ENCODE measurements at places on chromosomes 1 and 21.

DNA sequence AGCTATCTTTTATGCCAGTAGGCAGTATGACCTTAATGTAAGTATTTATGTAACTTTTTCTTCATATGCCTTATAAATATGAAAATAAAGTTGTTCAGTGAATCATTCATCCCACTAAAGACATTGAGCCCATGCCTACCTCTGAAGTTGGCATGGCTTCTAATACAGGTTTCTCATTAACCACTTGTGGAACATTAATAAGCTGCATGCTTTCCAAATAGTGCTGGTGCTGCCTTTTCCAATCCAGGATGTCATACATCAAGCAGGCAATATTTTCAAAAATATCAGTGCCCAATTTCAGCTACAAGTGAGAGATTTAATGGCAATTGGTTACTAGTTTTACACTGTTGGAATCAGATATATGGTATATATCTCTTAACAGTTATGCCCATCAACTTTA is 92.0 kb downstream of the SPAG17 start:
- DNase-seq, result no peak

GRCh38 chr21:30689822-30690221 is 28.8 kb downstream of the KRTAP21-3 start:
- DNase-seq, result no peak

DNA sequence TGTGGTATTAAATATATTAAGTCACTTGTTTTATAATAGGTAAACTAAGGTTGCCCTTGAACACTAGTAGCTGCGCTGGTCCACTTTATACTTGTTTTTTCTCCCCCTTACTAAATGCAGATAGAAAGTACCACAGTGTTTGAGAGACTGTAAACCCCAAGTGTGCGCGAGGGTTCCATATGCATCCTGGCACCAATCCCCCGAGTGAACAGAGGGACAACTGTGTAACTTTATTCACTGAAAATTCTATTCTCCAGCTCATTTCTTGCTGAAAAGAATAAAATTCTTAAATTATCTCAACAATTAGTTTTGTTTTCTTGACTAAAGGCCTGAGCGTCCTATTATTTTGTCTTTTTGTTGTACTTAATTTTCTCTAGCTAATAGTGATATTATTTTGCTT is 1.9 kb downstream of the RSRP1 start:
- no peak for DNase-seq

DNA sequence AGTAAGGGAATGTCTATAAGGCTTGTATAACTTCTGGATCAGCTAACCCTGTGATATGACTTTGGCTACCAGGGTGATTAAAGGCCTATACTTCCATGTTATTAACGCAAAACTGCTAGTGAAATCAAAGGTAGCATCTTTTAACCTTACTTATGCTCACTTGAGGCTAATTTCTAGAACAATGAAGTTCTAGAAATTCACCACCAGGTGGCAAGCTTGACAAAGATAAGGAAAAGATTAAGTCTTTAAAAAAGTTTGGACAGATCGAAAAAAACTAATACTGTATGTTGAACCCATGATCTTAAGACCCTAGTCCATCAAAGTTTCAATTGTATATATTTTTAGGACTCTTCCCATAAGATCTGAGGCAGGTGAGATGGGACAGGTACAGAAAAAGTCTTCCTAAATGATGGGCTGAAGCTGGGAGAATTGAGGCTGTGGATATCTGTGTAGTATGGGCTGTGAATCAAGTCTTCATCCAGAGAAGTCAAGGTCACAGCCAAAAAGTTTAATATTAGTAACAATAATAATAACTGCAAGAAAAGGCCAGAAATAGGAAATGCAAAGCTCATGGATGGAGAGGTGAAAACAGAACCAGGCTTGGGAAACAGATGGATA is 18.8 kb downstream of the KYAT3 start:
- DNase-seq, result no peak

- no peak for DNase-seq
Measured at GRCh38 chr1:183593356-183593755, 3.1 kb upstream of the NCF2 start.

- no peak for DNase-seq
Measured at GRCh38 chr1:241557551-241558193, 25.5 kb downstream of the KMO start.

GRCh38 chr21:31186916-31187315 is 148.6 kb upstream of the KRTAP19-8 start:
- DNase-seq, result no peak

DNA sequence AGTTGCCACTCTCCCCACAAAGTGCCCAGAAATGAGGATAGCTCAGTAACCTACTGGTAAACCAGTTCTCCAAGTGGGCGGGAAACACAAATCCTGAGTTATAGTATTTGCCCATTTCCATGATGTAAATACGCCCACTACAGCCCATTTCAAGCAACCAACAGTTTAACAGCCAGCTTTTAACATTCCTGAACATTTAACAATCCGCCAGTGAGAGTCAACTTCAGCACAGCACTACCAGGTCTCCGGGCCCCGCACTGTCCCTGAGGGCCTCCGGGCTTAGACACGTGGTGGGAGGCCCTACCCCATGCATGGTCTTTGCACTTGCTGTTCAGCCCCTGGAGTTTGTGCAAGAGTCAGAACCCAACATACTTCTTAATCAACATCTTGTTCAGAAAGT is 132.0 kb upstream of the CTTNBP2NL start:
- no peak for DNase-seq

Measured in stimulated activated CD8-positive, alpha-beta memory T cell treated with anti-CD3 and anti-CD28 coated beads, Interleukin-2, amount 100 ng/mL, for 1 hour (primary cell).